NCI-H748 treated with DMSO at 0.1 percent for 48 hours (cell line): ENCODE measurements at places on chromosomes 1 and 21.

- DNase-seq, result no peak
Observed at GRCh38 chr1:8476006-8476405, 158.1 kb downstream of the SLC45A1 start.

DNA sequence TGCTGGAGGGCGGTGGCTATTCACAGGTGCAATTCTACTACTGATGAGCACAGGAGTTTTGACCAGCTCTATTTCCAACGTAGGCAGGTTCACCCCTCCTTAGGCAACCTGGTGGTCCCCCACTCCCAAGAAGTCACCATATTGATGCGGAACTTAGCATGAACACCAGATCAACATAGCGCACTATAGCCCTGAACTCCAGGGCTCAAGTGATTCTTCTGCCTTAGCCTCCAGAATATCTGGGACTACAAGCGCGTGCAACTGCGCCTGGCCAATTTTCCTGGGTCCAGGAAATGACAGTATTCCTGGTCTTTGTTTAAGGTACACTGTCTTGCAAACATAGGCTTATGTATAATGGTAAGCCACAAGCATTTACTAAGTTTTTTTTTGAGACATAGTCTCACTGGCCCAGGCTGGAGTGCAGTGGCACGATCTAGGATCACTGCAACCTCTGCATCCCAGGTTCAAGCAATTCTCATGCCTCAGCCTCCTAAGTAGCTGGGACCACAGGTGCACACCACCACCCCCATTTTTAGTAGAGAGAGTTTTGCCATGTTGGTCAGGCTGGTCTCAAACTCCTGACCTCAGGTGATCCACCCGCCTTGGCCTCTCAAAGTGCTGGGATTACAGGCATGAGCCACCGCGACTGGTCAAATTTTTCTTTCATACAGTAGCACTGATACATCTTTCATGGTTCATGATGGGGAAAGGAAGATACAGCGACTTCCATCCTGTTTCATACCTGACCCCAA, 12.6 kb downstream of the MCL1 start:
- no peak for DNase-seq

DNA sequence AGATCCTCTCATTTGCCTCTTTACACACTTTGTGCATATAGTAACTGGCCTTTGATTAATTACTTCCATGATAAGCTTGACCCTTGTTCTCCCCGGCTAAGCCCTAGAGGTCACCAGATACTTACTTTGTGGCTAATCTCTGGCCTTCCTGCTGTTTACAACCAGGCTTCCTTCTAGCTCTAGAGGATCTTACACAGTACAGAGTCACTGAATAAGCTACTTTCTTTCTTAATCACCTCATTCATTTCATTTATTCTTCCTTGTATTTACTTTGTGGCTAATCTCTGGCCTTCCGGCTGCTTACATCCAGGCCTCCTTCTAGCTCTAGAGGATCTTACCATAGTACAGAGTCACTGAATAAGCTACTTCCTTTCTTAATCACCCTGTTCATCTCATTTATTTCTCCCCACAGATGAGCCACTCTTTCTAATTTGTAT, 144.3 kb upstream of the C1orf21 start:
- DNase-seq, result no peak

GRCh38 chr1:164561472-164561871, 2.5 kb downstream of the PBX1 start:
- DNase-seq, result peak; percentile 13

DNA sequence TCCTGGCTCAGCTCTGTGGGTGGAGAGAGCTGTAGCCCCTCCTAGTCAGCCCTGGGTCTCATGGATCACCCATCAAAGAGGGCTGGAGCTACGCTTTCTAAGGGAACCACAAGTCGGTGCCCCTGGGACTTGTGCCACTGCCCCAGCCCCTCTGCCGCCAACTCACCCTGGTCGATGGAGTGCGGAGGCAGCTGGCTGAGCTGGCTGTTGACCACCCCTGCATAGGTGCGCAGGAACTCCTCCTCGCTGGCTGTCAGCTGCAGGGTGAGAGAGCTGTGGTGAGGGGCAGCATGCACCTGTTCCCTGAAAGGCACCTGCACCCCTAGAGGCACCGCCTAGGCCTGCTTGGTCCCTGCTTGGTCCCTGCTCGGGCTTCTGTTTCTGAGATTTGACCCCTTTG, 39.0 kb downstream of the CTNNBIP1 start:
- no peak for DNase-seq

GRCh38 chr1:26915204-26915842, 1.5 kb upstream of the NR0B2 start:
- no peak for DNase-seq

- peak; percentile 84 for DNase-seq
Observed at GRCh38 chr1:27021354-27022031, 8.8 kb upstream of the TENT5B start.

- DNase-seq, result peak; percentile 24
Observed at GRCh38 chr1:234114648-234115307, 210.3 kb downstream of the SLC35F3 start.

DNA sequence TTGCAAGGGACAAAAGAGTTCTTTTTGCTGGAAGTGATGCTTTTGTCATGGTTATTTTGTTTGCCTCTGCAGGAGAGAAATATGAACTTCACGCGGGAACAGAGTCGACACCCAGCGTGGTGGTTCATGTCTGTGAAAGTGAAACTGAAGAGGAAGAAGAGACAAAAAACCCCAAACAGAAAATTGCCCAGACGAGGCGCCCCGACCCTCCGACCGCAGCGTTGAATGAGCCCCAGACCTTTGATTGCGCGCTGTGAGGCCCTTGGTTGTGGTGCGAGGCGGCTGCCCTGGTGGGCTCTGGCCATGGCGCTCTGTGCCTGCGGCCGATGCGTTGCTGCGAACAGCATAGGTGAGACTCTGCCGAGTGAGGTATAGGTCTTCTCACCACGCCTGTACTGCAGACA, 20.9 kb upstream of the NCMAP start:
- no peak for DNase-seq

- no peak for DNase-seq
Observed at GRCh38 chr21:15966651-15967050, 236.9 kb downstream of the USP25 start.

DNA sequence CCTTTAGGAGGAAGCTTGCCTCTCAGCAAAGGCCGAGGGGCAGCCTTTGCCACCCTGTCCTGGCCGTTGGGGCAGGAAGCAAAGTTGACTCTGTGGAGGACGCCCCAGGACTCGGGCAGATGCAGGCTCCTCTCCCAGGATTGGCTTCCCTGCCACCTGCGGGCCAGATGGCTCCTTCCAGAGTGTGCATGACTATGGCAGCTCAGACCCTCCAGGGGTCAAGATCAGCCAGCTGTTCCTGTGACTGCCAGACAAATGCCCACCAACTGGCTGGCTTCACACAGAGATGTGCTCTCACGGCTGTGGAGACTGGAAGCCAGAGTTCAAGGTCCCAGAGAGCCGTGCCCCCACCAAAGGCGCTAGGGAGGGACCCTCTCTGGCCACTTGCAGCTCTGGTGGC, 87.0 kb upstream of the VAMP3 start:
- no peak for DNase-seq

DNA sequence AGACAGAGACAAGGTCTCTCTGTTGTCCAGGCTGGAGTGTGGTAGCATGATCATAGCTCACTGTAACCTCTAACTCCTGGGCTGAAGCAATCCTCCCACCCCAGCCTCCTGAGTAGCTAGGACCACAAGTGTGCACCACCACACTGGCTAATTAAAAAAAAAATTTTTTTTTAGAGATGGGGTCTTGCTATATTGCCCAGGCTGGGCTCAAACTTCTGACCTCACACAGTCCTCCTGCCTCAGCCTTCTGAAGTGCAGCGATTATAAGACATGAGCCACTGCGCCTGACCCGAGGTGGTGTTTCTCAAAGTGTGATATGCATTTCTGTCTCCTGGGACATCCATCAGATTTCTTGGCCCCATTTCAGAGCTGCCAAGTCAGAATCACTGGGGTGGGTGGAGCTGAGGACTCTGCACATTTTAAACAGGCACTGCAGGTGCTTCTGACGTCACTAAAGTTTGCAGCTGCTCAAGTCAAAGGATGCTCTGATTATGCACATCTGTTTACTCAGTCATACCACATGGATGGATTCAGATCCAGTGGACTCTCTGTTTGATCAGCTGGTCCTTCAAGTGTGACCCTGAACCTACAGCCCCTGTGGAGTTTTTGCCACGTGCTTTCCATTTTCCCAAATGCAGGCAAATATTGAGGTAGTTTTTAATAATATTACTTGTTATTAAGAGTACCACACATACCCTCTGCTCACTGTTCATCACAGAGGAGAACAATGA, 21.4 kb downstream of the TGFB2 start:
- DNase-seq, result peak; percentile 83

DNA sequence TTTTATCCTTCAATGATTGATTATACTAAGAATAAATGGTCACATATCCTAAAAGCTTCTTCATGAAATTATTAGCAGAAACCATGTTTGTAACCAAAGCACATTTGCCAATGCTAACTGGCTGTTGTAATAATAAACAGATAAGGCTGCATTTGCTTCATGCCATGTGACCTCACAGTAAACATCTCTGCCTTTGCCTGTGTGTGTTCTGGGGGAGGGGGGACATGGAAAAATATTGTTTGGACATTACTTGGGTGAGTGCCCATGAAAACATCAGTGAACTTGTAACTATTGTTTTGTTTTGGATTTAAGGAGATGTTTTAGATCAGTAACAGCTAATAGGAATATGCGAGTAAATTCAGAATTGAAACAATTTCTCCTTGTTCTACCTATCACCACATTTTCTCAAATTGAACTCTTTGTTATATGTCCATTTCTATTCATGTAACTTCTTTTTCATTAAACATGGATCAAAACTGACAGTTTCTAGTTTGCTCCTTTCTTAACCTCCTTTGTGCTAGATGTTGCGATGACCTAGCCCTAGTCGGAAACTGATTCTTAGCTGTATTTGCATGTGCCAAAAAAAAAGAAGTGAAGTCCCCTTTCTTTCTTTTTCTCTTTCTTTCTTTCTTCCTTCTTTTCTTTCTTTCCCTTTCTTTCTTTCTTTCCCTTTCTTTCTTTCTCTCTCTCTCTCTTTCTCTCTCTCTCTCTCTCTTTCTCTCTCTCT, 45.1 kb downstream of the MAP3K7CL start:
- DNase-seq, result peak; percentile 31

DNA sequence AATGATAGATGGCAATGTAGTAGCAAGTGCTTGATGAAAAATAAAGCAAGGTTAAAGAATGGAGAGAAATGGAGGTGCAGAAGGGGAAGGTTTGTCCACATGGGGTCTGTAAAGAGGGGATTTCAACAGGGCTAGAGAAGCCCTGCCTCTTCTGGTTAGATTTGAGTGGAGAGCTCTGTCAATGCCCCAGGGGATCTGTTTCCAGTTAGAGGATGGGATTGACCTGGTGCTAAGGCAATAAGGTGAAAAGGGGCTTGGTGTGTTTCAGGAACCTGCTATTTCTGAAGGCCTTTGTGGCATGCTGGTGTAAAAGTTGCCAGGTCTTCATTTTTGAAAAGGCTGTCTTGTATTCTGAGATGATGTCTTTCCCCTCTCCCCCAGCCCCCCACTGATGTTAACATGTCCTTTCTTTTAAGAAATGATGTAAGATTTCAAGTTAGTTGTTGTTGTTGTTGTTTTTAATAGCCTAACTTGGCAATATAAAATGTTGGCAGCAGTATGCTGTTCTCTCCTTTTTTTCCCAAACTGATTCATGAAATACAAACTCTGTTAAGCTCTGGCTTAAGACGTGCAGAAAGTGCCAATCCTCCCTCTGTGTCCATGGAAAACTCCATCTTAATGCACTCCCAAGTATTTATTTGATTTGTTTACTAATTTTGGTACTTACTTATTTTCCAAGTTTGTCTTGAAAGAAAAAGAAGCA, 370.3 kb upstream of the ADGRL2 start:
- DNase-seq, result no peak

GRCh38 chr1:58724483-58724882, 24.6 kb upstream of the MYSM1 start:
- DNase-seq, result no peak

DNA sequence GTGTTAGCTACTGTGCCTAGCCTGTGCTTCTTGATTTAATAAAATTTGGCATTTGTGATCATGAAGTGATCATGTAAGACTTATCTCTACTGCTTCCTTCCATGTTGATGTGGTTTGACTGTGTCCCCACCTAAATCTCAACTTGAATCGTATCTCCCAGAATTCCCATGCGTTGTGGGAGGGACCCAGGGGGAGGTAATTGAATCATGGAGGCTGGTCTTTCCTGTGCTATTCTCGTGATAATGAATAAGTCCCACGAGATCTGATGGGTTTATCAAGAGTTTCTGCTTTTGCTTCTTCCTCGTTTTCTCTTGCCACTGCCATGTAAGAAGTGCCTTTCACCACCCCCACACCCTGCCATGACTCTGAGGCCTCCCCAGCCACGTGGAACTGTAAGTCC, at the start of gene OVAAL:
TSS of gene OVAAL (plus strand) at position 301 of the 400 bp plus-strand sequence.
- DNase-seq, result no peak

DNA sequence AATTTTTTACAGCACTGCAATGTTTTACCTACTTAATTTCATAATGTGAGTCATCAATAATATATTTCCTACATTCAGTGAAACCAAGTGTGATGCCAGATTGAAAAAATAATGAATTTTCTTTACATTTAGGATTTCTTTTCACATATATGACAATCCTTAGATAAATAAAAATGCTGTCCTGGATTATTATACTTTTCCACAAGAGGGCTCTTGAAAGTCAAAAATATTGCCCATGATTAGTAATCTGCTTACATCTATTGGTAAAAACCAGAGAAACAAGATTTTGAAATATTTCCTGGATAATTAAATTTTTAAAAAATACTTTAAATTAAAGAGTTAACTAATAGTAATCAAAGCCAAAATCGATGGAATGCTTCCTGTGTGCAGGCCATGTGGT, 86.8 kb upstream of the PLPPR4 start:
- no peak for DNase-seq

DNA sequence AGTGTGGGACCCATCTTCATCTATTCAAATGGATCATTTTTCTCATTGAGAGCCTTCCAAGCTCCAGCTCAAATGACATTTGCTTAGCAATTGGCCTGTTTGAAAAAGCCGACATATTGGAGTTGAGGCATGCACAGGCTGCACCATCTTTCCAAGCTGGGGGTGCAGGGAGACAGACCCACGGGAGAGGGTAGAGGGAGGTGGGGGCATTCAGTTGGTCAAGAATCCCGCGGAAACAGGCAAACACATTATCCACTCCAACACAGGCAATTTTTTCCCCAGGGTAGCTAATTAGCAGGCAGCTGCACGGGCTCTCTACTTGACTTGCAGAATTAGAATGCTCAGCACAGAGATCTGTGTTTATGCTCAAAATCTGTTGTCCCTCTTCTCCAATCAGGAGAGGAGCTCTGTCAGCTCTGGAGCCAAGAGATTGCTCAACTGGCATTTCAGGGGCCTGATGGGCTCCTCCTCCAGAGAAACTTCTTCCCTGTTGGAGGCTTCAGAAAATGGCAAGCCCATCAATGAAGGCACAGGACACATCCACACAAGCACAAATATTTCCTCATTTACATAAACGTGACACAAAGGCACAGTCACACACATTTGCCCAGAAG, 267.8 kb downstream of the FOXD2 start:
- peak; percentile 86 for DNase-seq

DNA sequence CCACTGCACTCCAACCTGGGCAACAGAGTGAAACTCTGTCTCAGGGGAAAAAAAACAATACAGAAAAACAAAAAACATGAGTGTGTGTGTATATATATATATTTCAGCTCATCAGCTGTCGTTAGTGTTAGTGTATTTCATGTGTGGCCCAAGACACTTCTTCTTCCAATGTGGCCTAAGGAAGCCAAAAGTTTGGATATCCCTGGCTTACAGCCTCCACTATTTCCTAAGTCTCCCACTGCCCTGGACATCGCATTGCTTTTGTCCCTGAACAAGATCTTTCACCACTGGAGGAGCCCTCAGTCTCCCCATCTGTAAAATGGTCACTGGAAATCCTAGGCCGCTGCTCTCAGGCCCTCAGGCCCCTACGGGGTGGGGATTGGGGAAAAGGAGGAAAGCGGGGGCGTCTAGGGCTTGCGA, 391 bp upstream of the LDLRAP1 start:
- no peak for DNase-seq
